ENCODE measurements at places on chromosomes 1 and 21.

DNA sequence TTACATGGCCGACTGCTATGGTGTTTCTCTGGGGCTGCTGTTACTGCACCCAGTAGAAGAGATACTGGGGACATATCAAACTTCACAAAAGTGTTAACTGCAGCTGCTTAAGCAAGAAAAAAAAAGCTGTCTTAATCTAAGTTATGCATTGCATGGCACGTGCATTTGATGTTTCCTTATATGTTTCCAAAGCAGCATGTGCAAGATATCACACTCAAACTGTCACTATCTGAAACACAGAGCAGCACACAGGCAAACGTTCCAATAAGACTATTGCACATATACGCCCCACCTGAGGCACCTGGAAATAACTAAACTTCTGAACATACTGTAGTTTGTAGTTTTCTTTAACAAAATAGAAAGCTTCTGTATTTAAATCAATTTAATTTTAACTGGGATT, 671.4 kb upstream of the ADGRL2 start:
- no peak for DNase-seq

DNA sequence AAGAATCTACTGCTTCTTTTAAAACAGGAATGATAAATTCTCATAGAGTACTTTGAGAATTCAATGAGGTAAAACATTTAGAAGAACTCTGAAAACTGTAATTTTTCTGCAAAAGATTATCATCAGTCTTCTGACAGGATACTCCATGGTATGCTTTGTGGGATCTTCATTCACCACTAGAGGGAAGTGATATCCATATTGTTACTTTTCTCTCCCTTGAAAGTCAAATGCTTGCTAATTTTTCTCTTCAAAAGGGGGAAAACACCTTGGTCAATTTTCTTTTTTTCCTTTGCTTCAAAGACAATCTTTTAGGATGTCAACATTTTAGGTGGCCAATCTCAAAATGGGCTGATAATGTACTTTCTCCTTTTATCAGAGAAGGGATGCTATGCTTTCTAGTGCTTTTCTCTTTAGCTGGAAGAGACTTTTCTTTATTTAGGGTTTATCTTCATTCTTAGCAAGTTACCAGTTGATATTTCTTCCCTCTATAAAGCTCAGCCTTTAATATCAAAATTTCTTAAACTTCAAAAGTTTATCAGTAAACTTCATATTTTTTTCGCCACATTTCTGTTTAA, 95.5 kb downstream of the NEGR1 start:
- DNase-seq = peak; percentile 53

GRCh38 chr1:227315629-227316346, 2.5 kb downstream of the CDC42BPA start:
- DNase-seq = peak; percentile 80

GRCh38 chr1:231626535-231626950, at the start of gene DISC1:
TSS of gene DISC1 (plus strand) at chr1:231626790. CDS start at chr1:231626868, 78 bp downstream.
- peak; percentile 85 for DNase-seq

GRCh38 chr1:68221980-68222373, 10.3 kb downstream of the WLS start:
- peak; percentile 78 for DNase-seq

DNA sequence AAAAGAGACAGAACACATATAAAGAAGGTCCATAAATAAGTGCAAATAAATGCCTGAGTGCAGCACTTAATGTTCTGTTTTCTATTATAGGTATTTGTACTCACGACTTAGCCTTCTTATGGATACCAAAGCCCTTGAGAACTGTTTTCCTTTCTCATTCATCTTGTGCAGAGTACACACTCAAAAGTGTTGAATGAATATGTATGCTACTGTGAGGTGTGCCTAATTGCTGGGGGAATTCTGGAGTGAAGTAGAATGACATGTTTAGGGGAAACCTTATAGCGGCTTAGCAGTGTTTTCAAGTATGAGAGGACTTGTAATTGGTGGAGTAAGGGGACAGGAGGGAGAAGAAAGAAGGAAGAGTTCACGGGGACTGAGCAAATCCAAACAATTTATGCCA, 157.6 kb downstream of the CACNA1E start:
- DNase-seq = no peak

DNA sequence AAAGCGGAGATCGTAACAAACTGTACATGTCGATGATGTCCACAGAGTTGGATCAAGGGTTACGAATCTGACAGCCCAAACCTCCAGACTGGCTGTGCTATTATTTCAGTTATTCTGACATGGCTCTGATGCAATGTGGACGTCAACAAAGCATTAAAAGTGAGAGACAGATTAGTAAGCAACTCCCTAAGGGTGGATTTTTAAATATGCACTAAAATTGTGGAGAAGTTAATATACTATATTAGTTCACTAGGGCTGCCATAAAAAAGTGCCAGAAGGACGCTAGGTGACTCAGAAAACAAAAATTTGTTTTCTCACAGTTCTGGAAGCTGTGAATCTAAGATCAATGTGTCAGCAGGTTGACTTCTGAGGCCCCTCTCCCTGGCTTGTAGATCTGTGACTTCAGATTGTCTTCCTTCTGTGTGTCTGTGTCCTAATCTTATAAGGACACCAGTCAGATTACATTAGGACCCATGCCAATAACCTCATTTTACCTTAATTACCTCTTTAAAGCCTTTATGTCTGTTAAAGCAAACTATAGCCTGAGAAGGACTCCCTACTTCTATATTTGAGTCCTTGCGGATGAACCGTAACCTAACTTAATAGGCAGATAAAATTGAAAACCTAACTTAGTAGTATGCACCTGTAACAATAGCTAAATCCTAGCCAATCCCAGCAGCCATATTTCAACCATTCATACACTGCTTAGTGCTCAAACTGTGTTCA, 66.0 kb upstream of the BACH1 start:
- DNase-seq = peak; percentile 85

DNA sequence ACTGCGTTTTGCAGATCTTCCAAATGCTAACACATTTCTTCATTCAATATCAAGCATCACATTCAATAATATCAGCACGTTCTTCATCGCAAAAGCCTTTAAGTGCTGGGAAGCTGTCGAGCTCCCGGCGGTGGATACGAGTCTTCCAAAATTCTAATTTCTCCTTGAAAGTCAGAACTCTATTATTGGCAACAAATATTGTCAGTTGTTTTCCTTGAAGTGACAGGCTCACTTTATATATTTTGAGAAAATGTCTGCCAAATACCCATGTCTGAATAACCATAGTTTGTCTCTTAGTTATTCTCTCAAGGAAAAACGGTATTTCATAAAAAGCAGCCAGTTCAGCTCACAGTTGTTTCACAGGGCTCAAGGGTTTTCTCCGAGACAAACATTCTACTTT, 226.2 kb upstream of the C1orf174 start:
- no peak for DNase-seq

- no peak for DNase-seq
These were observed 36.2 kb upstream of the GADD45A start for GRCh38 chr1:67648582-67649326.

DNA sequence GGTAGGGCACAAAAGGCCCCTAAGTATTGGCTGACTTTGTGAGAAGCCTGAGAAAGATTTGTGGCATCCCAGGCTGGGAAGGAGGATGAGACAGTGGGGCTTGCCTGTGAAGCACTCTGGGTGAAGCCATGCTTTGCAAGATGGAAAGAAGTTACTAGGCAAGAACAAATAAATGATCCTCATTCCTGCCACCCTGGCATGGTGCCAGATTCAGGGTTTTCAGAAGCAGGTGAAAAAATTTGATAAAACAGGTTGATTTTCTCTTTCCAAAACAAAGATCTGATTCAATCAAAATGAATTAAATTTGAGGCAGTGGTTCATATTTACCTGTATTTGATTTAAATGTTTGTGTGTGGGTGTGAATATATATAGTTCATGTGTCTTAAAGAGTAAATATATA, 386.9 kb upstream of the PROX1 start:
- DNase-seq = no peak

GRCh38 chr1:210942513-210942912, 191.4 kb downstream of the KCNH1 start:
- no peak for DNase-seq

GRCh38 chr1:212532469-212533147, 76.0 kb upstream of the ATF3 start:
- no peak for DNase-seq

DNA sequence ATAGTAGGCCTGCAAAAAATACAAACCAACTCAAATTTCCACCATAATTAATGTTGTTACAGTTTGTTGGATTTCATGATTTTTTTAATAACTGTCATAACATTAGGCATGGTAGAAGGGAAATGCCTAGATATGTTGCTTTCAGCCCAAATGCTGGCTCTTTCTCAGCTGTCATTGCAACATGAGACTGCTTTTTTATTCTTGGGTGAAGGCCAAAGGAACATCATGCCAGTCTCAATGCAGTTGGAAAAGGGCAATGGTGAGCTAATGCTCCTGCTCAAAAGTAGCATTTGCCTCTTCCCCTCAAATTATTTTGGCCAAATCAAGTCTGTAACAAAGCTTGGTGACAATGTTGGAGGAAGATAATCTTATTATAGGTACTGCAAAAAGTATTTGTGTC, 877.7 kb upstream of the PRMT6 start:
- DNase-seq = no peak

DNA sequence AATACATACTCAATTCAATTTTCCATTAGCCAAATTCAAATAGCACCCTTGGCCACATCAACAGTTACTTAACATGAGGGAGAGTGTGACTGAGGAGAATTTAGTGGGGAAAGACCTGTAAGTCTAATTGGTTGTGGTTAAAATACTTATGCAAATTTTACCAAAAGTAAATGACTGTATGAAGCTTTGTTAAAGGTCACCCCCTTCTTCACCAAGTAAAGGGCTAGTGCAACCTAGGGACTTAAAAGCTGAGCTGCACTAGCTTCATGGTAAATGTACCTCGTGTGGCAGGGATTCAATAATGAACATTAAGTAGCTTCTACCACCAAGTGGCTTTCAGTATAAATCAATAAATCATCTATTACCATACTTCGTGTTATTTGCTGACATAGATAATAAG, 372.0 kb downstream of the NTNG1 start:
- no peak for DNase-seq

- peak; percentile 56 for DNase-seq
These were observed 90.0 kb upstream of the NFASC start for GRCh38 chr1:204780630-204781029.

- no peak for DNase-seq
These were observed 27.4 kb downstream of the AK4 start for GRCh38 chr1:65175171-65176055.

DNA sequence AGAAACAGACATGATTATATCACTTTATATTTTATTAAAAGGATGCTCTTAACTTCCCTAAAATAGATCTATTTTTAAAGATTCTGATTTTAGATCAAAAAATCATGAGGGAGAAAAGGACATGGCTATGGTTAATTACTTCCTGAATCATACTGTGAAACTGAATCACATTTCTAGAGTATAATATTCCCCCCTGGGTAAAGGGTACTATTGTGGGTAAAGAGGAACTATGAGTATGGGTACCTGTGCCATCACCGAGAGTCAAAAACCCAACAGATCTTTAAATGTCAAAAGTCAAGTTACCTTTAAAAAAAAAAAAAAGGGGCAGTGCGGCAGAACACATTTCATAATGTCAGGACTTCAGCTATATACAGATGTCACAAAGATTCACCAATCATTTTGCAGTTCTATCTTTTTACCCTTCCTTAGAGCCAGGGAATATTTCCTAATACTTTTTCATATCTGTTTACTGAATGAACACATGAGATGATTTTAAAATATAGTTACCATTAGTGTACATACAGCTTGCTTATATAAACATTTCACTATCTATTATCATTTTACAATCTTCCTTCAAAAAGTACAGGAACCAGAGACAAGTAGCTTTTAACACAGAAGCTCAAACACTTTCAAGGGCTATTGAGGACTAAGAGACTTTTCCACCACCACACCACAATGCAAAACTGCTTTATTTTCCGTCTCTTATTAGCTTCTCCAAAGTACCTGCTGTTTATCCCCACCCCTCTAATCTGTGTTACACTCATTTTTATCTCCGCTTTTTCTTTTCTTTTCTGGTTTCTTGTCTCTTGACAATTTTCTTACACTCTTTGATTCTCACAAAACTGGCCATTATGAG, 45.0 kb downstream of the EVI5 start:
- no peak for DNase-seq

GRCh38 chr1:199780948-199781670, 246.4 kb upstream of the NR5A2 start:
- DNase-seq = peak; percentile 58

- DNase-seq = peak; percentile 75
These were observed 39.9 kb downstream of the STUM start for GRCh38 chr1:226588484-226588883.

GRCh38 chr1:151255381-151255780, 847 bp downstream of the PSMD4 start:
- DNase-seq = peak; percentile 51

DNA sequence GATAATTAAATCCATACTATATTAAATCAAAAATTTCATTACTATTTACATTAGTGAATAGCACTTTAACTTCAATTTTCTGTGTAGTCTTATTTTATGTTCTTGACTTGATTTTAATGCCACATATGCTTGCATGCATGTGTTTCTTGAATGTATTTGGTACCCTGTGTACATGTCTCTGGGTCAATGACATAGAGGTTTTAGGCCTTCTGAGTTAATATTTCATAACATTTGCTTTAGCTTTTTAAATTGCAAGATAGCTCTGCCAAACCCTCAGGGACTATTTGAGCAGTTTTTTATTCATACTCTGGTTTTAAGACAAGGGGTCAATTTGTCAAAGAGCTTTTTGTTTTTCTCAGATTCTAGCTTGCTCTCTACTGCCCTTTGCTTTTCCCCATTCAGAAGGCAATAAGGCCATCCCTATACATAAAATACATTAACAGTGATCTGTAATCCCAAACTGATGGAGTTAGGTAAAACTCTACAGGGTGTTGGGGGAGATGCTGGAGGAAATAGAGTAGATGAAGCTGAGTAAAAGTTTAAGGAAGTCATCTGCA, 5.0 kb downstream of the MLLT11 start:
- DNase-seq = no peak

DNA sequence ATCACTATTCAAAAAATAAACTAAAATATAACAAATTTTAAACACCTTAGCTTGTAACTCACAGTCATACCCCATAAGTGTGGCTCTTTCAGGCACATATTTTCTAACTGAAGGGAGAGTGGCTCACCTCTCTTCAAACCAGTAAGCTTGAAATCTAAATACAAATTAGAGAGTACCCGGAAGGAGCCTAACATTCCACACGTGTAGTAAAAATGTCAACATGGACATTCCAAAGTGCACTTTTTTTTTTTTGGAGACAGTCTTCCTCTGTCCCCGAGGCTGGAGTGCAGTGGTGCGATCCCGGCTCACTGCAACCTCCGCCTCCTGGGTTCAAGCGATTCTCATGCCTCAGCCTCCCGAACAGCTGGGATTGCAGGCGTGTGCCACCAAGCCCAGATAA, 275.6 kb upstream of the ADGRL2 start:
- no peak for DNase-seq

- DNase-seq = peak; percentile 91
These were observed 1.3 kb downstream of the SMG5 start for GRCh38 chr1:156281281-156281680.

- no peak for DNase-seq
These were observed 7.3 kb downstream of the KRTAP22-2 start for GRCh38 chr21:30582870-30583269.

- peak; percentile 76 for DNase-seq
These were observed 33.9 kb upstream of the IPO9 start for GRCh38 chr1:201795066-201795465.

GRCh38 chr1:30893776-30894507, 14.6 kb downstream of the SDC3 start:
- no peak for DNase-seq

- DNase-seq = no peak
These were observed 1086.3 kb upstream of the TMPRSS15 start for GRCh38 chr21:19489930-19490329.
